Brain pericyte (primary cell): ENCODE measurements at places on chromosomes 12 and 14.

DNA sequence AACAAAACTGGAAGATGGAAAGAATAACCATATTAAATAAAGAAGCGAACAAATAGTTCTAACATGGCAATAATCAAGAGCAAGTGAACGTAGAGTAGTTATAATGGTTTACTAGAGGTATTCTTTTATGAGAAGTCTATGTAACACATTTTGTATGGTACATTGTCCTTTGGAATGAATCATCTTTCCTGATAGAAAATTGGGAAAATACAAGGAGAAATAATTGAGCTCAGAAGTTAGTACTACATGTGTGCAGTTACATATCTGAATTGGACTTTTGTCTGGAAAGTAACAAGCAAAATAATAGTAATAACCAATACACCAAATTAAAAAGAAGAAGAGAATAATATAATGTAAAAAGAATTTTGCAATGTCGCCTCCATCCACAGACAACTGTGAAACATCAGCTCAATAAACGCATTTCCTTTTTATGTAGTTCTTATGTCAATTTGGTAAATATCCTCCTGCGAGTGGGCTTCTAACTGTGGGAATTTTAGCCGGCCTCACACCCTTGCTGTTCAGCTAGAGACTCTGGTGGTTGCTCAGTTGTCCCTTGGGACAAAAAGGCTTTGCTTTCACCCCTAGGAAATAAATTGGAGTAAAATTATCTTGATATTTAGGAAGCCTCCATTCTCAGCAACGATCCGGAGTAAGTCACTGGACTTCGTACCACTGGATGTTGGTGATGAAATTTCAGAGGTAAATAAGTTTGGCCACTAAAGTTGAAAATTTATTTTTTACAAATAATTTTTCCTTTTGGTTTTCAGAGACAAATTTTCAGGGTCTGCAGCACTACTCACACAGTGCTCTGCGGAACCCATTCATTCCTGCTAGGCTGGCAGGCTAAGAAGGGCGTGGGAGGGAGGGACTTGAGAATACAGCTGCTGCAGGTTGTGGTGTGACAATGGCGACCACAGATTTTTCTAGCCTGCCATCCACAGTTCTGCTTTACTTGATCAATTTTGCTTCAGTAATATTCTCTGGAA lies 1.1 kb upstream of the TUBA1A start:
- no peak for DNase-seq

DNA sequence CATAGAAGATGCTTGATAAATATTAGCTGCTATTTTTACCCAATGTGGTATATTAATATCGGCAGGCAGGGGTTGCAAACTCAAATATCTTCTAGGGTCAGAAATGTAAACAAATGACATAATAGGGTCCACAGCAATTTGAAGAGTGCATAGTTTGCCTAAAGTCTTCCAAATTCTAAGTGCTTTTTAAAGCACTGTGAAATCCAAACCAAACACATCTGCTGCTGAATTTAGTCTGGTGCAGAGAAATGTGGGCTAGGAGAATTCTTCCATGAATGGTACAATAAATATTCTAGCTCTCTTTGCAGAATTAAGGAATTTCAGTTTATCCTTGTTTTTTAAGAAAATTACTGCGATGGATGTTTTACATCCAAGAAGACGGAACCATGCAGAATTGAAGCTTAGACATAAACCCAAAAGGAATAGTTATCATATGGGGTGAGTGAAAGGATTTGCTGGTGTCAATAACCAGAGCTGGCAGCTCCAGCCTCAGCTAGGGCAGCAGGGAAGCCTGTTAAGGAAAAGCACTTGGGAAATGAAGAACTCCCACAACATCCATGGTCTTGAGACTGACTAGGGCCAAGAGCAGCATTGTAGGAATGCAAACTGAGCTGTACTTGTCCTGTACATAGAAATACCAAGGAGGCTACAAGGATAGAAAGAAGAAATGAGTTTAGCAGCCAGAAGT lies 65.5 kb downstream of the PTPRR start:
- DNase-seq, result no peak

GRCh38 chr14:64244279-64244678 lies 49.9 kb downstream of the ESR2 start:
- DNase-seq, result no peak

DNA sequence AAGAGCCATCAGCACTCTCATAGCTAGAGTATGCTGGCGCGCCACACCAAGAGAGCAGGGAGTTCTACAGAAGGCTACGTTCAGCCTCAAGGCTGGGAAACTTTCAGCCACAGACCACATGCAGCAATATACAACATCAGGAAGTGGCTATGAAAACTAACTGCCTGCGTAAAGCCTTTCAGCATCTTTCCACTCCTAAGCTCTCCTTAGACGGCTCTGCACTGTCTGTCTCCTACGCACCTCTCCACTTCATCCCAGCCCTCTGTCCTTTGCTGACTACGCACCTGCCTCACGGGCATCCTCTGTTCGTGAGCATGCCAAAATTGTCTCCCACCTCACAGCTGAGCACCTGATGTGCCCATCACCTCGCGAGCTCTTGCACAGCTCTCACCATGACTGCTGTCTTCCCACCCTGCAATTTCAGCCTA lies 9.7 kb downstream of the MPHOSPH9 start:
- DNase-seq, result no peak

- DNase-seq, result no peak
These were observed 87.9 kb downstream of the GAS2L3 start for GRCh38 chr12:100661300-100661951.
